H9 (cell line): ENCODE measurements at places on chromosomes 1 and 21.

GRCh38 chr1:37064039-37064438 lies 29.7 kb upstream of the GRIK3 start:
- H3K36me3 ChIP-seq, result no peaks in the 10 kb centered on the region
- H3K27ac ChIP-seq, result no peak overlapping the region
- H3K4me1 ChIP-seq, result no peaks in the 10 kb centered on the region
- H3K4me3 ChIP-seq, result no peak overlapping the region

GRCh38 chr1:165162671-165163241 lies 193.8 kb downstream of the LMX1A start:
- no peak overlapping the region for H3K4me3 ChIP-seq
- H3K4me1 ChIP-seq, result no peaks in the 10 kb centered on the region
- H3K36me3 ChIP-seq, result no peaks in the 10 kb centered on the region
- H3K27me3 ChIP-seq, result no peaks in the 10 kb centered on the region

GRCh38 chr1:66327588-66327987 lies 206.4 kb upstream of the SGIP1 start:
- no peak for DNase-seq
- no peaks in the 10 kb centered on the region for H3K27me3 ChIP-seq
- no peak overlapping the region for H3K4me3 ChIP-seq
- no peaks in the 10 kb centered on the region; the same call in 1 of the 2 replicates for H3K4me1 ChIP-seq
- H3K36me3 ChIP-seq, result no peaks in the 10 kb centered on the region

DNA sequence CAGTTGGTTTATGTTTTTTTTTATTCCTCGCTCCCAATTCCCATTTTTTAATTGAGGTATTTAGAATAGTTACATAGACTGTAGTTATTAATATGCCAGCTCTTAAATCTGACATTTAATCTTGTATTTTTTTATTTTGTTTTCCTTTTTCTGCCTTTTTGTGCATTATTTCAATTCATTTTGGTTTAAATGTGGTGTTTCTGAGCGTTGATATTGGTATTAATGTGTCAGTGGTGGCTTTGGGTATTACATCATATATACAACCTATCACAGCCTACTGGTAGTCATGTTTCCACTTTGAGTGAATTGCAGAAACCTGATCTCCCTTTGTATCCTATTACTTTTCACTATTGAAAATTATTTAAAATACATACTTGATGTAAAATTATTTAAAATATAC lies 1027.3 kb downstream of the KCNT2 start:
- no peak overlapping the region for H3K4me3 ChIP-seq
- no peak for DNase-seq
- H3K27me3 ChIP-seq, result no peaks in the 10 kb centered on the region
- no peak overlapping the region for H3K27ac ChIP-seq
- no peaks in the 10 kb centered on the region for H3K36me3 ChIP-seq
- H3K4me1 ChIP-seq, result no peaks in the 10 kb centered on the region

GRCh38 chr1:80248886-80249285 lies 1242.4 kb upstream of the ADGRL4 start:
- no peak for DNase-seq
- no peak overlapping the region for H3K4me3 ChIP-seq
- H3K27me3 ChIP-seq, result no peaks in the 10 kb centered on the region
- H3K4me1 ChIP-seq, result no peaks in the 10 kb centered on the region
- H3K36me3 ChIP-seq, result peaks cover 15% of the 10 kb centered on the region; the same call in 1 of the 2 replicates

DNA sequence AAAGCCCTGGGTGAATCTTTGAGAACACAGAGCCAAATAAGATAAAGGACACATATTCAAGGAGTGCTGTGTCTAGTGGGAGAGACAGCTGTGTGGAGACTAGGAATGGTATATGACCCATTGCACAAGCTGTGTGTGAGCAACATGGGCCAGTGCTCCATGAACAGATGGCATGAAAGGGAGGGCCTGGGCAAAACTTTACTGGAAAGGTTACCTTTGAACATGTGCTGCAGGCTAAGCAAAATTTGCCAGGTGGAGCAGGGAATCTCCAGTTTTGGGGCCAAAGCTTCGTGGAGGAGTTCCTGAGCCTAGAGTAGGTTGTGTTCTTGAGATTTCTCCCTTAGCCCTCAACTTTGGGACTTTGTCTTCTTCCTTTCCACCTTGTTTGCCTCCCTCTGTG lies 446.1 kb upstream of the PROX1 start:
- no peak for DNase-seq
- H3K4me3 ChIP-seq, result no peak overlapping the region
- no peaks in the 10 kb centered on the region for H3K36me3 ChIP-seq

DNA sequence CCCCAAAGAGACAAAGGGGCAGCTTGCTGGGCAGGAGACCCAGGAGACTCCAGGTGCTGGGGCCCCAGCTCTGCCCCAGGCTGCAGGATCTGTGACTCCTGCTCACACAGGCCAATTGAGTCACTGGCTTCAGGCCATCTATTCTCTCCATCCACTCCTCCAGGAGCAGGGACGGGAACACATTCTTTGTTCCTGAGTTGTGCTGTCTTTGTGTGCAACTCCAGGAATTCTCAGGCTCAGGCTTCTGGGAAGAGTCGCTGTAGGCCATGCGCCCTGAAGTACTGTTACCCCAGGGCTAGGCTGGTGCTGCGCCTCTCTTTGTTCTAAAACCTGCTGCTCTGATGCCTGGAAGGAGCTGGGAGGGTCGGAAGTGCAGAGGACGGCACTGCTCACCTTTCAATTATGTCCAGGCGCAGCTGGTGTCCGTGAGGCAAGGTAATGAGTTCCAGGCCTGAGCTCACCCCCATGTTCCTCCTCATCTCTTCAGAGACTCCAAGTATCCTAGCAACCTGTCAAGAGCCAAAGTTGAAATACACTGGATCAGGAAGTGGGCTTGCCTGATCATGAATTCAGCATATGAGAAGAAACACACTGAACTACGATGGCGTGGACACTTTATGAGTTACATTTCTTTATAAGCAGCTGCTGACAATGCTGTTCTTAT lies 105.9 kb downstream of the BCAR3 start:
- H3K36me3 ChIP-seq, result peaks cover 7% of the 10 kb centered on the region; the same call in 1 of the 2 replicates
- H3K27me3 ChIP-seq, result no peaks in the 10 kb centered on the region
- H3K27ac ChIP-seq, result no peak overlapping the region
- no peak overlapping the region for H3K4me3 ChIP-seq
- DNase-seq, result no peak

- no peaks in the 10 kb centered on the region for H3K36me3 ChIP-seq
- no peak overlapping the region; the same call in 2 of the 3 replicates for H3K4me3 ChIP-seq
- H3K27me3 ChIP-seq, result no peaks in the 10 kb centered on the region
- H3K27ac ChIP-seq, result no peak overlapping the region
- DNase-seq, result peak; percentile 92
These were observed 1.2 kb upstream of the ARHGEF16 start for GRCh38 chr1:3453203-3453761.
